ENCODE measurements at places on chromosomes 1 and 21.
A peak's percentile ranks its signal among the peaks of the same experiment; 100 is the strongest.

GRCh38 chr1:100528871-100529270 lies 9.1 kb upstream of the GPR88 start:
- no peak for DNase-seq
- no peak overlapping the region for H3K4me3 ChIP-seq
- no peak overlapping the region for H3K27ac ChIP-seq
- H3K36me3 ChIP-seq, result no peaks in the 10 kb centered on the region
- H3K4me1 ChIP-seq, result peaks cover 15% of the 10 kb centered on the region
- H3K27me3 ChIP-seq, result no peaks in the 10 kb centered on the region

- no peak for DNase-seq
- no peaks in the 10 kb centered on the region for H3K36me3 ChIP-seq
- H3K4me1 ChIP-seq, result no peaks in the 10 kb centered on the region
- H3K27ac ChIP-seq, result no peak overlapping the region
- no peak overlapping the region for H3K4me3 ChIP-seq
Measured at GRCh38 chr1:50354813-50355212, 68.4 kb downstream of the DMRTA2 start.

- H3K4me3 ChIP-seq, result no peak overlapping the region
- H3K27ac ChIP-seq, result no peak overlapping the region
- no peak for DNase-seq
- H3K36me3 ChIP-seq, result no peaks in the 10 kb centered on the region
- no peaks in the 10 kb centered on the region for H3K4me1 ChIP-seq
Measured at GRCh38 chr1:94033849-94034248, 87.1 kb downstream of the ABCA4 start.

GRCh38 chr1:25049190-25049589 lies 119.1 kb upstream of the RUNX3 start:
- peaks cover 24% of the 10 kb centered on the region for H3K27me3 ChIP-seq
- H3K27ac ChIP-seq, result no peak overlapping the region
- H3K36me3 ChIP-seq, result no peaks in the 10 kb centered on the region
- no peaks in the 10 kb centered on the region for H3K4me1 ChIP-seq

DNA sequence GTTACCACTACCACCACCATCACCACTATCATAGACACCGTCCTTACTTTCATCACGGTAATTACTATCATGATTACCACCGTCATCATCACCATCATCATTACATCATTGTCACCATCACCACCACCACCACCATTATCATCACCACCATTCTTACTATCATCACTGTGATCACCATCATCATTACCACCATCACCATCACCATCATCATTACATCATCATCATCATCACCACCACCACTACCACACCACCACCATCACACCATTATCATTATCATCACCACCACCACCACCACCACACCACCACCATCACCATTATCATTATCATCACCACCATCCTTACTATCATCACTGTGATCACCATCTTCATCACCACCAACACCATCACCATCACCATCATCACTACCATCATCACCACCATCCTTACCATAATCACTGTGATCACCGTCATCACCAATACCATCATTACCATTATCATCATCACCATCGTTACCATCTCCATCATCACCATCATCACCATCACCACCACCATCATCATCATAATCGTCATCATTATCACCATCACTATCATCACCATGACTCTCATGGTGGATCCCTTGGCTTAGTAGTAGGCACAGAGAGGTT lies 244.4 kb upstream of the C1orf174 start:
- no peaks in the 10 kb centered on the region for H3K4me1 ChIP-seq
- no peak overlapping the region for H3K27ac ChIP-seq
- no peak overlapping the region for H3K4me3 ChIP-seq
- no peaks in the 10 kb centered on the region for H3K36me3 ChIP-seq

- H3K4me3 ChIP-seq, result no peak overlapping the region
- no peak for DNase-seq
- no peaks in the 10 kb centered on the region for H3K4me1 ChIP-seq
- H3K27me3 ChIP-seq, result no peaks in the 10 kb centered on the region
- no peaks in the 10 kb centered on the region for H3K36me3 ChIP-seq
Measured at GRCh38 chr1:94332952-94333351, 85.2 kb upstream of the ABCD3 start.

- DNase-seq, result no peak
- peaks cover 70% of the 10 kb centered on the region for H3K27me3 ChIP-seq
- no peak overlapping the region for H3K4me3 ChIP-seq
Measured at GRCh38 chr1:29521811-29522580, 285.7 kb downstream of the PTPRU start.

- no peaks in the 10 kb centered on the region for H3K27me3 ChIP-seq
- no peak for DNase-seq
- no peaks in the 10 kb centered on the region for H3K4me1 ChIP-seq
- no peaks in the 10 kb centered on the region for H3K36me3 ChIP-seq
- H3K27ac ChIP-seq, result no peak overlapping the region
- no peak overlapping the region for H3K4me3 ChIP-seq
Measured at GRCh38 chr1:230877146-230877923, 9.0 kb upstream of the C1orf198 start.

DNA sequence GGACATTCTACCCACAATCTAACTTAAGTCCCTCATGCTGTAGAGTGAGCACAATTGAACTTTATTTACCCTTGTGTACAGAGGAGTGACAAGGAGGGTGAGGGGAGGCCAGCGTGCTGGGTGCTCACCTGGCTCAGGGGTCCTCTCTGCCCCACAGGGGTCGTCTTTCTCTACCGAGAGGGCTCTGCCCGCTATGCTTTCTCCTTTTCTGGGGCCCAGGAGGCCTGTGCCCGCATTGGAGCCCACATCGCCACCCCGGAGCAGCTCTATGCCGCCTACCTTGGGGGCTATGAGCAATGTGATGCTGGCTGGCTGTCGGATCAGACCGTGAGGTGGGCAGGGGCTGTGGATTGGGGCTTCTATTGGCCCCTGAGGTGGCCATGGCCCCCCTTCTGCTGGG lies 5.4 kb downstream of the BCAN start:
- DNase-seq, result no peak
- H3K27ac ChIP-seq, result no peak overlapping the region
- 0 out of 2 replicates have a peak, but pooled peaks cover 13% of the 10 kb centered on the region for H3K36me3 ChIP-seq
- H3K4me3 ChIP-seq, result no peak overlapping the region
- H3K4me1 ChIP-seq, result no peaks in the 10 kb centered on the region

- peak overlapping the region; percentile 97 for H3K4me3 ChIP-seq
- no peaks in the 10 kb centered on the region for H3K27me3 ChIP-seq
- no peaks in the 10 kb centered on the region for H3K36me3 ChIP-seq
- peaks cover 21% of the 10 kb centered on the region for H3K4me1 ChIP-seq
- peak overlapping the region; percentile 46 for H3K27ac ChIP-seq
- peak; percentile 33 for DNase-seq
Measured at GRCh38 chr1:26234644-26235370, 807 bp downstream of the CEP85 start.

DNA sequence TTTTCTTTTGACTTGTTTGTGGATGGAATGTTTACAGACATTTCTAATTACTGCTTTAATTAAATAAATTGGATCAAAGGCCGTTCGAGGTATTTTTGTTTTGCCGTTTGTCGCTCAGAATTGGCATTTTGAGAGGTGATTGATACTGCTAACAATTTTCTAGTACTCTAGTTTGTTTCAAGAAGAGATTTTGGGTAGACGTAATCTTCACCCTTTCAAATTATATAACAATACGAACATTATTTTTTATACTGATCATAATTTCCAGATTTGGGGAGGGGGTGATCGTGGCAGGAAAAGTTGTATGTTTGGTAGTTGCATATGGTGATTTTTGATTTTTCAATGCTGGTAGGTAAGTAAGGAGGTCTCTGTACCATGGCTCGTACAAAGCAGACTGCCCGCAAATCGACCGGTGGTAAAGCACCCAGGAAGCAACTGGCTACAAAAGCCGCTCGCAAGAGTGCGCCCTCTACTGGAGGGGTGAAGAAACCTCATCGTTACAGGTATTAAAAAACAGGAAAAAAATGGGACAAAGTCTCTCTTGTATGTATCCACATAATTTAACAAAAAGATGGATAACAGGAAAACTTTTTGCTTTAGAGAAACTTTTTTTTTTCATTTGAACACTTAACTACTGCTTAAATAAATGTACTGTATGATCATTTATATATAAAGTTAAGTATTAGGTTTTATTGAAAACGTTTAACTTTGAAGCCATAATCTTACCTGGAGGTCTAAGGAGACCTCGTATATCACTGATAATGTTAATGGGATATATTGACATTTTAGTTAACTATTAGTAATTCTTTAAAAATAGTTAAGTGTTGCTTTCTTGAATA lies 1.7 kb downstream of the H3-3A start:
- H3K4me1 ChIP-seq, result peaks cover 20% of the 10 kb centered on the region
- H3K27me3 ChIP-seq, result no peaks in the 10 kb centered on the region
- peak overlapping the region; percentile 94 for H3K27ac ChIP-seq
- peaks cover 31% of the 10 kb centered on the region for H3K36me3 ChIP-seq

GRCh38 chr1:225595974-225596551 lies 56.9 kb downstream of the ENAH start:
- H3K36me3 ChIP-seq, result no peaks in the 10 kb centered on the region
- H3K27ac ChIP-seq, result no peak overlapping the region
- H3K27me3 ChIP-seq, result no peaks in the 10 kb centered on the region
- no peaks in the 10 kb centered on the region for H3K4me1 ChIP-seq
- DNase-seq, result no peak

DNA sequence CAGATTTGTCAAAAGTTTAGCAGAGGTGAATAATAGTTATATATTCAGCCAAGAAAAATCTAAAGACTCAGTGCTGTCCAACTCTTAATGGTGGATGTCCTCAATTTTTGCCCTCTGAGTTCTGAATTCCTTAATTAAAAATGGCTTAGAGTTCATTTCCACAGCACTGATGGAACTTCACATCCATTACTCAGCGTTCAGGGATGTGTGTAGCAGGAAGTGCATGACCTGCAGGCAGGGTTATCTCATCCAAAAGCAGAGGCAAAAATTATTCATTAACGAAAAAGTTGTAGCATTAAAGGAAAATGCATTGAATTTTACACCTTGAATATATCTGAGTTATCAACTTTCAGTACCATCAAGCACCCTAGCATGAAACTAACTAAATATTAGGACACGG lies 96.7 kb downstream of the ZP4 start:
- H3K36me3 ChIP-seq, result no peaks in the 10 kb centered on the region
- H3K27me3 ChIP-seq, result no peaks in the 10 kb centered on the region
- DNase-seq, result no peak
- H3K27ac ChIP-seq, result no peak overlapping the region
- no peaks in the 10 kb centered on the region for H3K4me1 ChIP-seq
- no peak overlapping the region for H3K4me3 ChIP-seq

DNA sequence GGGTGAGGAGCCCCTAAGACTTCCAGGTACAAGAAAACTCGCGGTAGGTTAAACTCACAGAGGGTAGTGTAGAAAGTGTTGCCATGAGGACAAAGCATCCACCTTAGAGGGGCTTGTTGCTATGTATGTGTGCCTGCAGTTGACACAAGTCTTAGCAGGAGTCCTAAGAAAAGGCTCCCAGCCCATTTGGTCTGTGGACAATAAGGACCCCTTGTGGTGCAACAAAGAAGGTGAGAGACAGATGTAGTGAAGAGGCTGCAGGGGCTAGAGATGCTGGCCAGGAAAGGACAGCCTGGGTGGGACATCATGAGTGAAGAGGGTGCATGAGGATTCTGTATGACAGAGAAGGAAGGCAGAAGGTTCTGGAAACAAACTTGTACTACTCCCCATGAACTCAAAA lies 36.3 kb upstream of the IL10 start:
- DNase-seq, result peak; percentile 82
- H3K4me3 ChIP-seq, result no peak overlapping the region
- no peaks in the 10 kb centered on the region for H3K36me3 ChIP-seq
- H3K27ac ChIP-seq, result no peak overlapping the region

- no peak for DNase-seq
- no peak overlapping the region for H3K4me3 ChIP-seq
- no peaks in the 10 kb centered on the region for H3K36me3 ChIP-seq
- H3K27me3 ChIP-seq, result no peaks in the 10 kb centered on the region
- no peak overlapping the region for H3K27ac ChIP-seq
Measured at GRCh38 chr1:79363430-79363829, 356.9 kb upstream of the ADGRL4 start.

DNA sequence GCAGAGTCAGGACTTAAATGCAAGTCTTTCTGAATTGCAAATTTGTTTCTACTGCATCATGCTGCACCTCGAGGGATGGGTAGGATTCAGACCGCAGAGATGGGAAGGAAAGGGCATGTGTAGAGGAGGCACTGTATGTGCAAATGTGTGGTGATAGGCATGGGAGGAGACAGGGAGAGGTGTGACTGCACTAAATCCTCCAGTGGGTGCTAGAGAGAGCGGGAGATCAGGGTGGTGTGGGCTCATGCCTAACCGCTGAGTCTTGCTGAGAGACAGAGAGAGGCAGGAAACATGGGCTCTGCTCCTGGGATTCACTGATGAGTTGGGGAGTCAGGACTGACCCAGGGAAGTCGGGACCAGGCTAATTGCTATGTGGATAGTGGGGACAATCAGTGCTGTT lies 61.1 kb downstream of the PTPRU start:
- H3K27me3 ChIP-seq, result peaks cover 90% of the 10 kb centered on the region
- H3K4me1 ChIP-seq, result no peaks in the 10 kb centered on the region
- DNase-seq, result no peak
- no peaks in the 10 kb centered on the region for H3K36me3 ChIP-seq
- no peak overlapping the region for H3K4me3 ChIP-seq

DNA sequence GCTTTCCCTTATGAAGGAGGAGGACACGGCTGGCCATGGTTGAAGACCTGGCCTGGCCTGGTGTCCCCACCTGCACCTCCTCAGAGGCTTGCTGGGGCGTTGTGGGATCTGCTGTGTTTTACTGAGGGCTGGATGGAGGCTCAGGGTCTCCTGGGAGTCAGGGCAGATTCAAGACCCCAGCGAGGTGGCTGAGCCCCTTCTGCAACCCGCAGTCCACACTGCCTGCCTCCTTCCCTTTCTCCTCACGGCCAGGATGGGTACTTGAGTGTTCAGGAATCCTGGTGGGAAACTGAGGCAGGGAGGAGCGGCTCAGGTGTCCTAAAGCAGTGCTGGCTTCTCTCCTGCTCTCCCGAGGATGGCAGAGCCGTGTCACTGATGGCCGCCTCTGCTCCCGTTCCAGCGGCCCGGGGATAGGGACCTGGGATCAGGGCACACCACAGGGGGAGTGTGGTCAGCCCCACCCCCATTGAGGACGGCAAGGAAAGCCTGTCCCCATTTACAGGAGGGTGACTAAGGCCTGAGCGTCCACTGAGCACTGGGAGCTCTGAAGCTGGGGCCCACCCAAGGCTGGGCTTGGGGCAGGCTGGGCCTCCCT lies 47.5 kb downstream of the TRPM2 start:
- no peaks in the 10 kb centered on the region for H3K36me3 ChIP-seq
- DNase-seq, result no peak
- H3K27ac ChIP-seq, result no peak overlapping the region
- no peak overlapping the region for H3K4me3 ChIP-seq
- H3K4me1 ChIP-seq, result no peaks in the 10 kb centered on the region

- H3K36me3 ChIP-seq, result no peaks in the 10 kb centered on the region
- DNase-seq, result no peak
- H3K27ac ChIP-seq, result no peak overlapping the region
- no peaks in the 10 kb centered on the region for H3K27me3 ChIP-seq
Measured at GRCh38 chr1:11963622-11964021, 16.6 kb upstream of the MFN2 start.

Data from MM.1S (cell line).